Activated CD4-positive, alpha-beta memory T cell treated with anti-CD3 and anti-CD28 coated beads, Interleukin-2, amount 10 ng/mL, durations not matched to agents 7 days and 5 days (primary cell): ENCODE measurements at places on chromosomes 1 and 21.

DNA sequence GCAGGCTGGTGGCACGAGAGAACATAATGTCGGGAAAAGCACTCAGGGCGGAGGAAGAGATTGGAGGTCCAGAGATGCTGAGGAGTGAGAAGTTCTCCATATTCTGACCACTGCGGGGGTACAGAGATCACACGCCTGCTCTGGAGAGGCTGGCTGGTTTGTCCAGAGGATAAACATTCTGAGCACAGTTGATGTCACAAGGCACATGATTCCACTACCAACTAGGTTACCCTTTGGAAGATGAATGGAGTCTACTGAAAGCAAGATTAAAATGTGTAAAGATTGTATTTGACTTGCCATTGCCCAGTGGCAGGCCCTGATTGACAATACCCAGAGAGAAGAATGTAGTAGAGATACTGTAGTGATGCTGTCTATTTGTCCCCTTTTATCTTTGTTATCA is at the start of gene SPATA46:
Gene SPATA46 (minus strand): TSS at position 164 of the 400 bp plus-strand sequence. CDS start 64 bp downstream, at position 100.
- DNase-seq = no peak

DNA sequence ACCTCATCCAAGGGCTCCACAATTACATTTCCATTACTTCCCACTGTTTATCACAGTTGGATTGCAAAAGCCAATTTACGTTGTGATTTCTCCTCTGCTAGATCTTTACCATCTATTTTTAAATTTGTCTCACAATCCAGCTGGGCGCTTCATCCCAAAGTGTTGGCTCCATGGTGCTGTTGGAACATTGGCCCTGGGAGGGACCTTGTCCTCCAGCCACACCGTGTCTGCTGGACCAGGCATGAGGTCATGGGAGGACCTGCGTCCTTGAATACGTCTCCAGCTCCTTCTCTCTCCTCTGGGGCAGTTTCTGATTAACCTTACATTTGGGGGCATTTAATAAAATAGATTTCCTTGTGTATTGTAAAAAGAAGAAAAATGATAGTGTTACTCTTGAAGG is 125.4 kb downstream of the KCNJ6 start:
- DNase-seq = no peak

- DNase-seq = no peak
These were observed 32.5 kb upstream of the SARS1 start for GRCh38 chr1:109181085-109181806.

DNA sequence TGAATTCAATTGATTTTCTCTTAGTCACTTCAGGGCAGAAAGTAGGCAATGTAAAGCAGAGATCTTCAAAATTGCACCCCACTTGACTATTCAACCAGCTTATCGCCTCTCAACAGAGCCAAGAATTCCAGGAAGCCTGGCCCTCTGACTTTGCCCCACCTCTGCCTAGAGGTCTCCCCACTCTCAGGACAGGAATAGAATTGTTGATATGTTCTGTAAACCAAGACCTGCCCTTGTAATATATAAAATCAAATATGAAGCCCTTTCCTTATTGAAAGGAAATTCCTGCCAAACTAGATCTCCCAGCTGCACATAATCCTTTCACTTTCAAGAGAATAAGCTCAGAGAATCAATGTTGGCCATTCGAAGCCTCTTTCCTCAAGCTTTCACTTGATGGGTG is 116.1 kb upstream of the DPT start:
- no peak for DNase-seq

- DNase-seq = peak; percentile 25
These were observed 724 bp downstream of the ST7L start for GRCh38 chr1:112618114-112618720.

GRCh38 chr21:39422527-39423241 is 22.9 kb downstream of the LCA5L start:
- DNase-seq = no peak

DNA sequence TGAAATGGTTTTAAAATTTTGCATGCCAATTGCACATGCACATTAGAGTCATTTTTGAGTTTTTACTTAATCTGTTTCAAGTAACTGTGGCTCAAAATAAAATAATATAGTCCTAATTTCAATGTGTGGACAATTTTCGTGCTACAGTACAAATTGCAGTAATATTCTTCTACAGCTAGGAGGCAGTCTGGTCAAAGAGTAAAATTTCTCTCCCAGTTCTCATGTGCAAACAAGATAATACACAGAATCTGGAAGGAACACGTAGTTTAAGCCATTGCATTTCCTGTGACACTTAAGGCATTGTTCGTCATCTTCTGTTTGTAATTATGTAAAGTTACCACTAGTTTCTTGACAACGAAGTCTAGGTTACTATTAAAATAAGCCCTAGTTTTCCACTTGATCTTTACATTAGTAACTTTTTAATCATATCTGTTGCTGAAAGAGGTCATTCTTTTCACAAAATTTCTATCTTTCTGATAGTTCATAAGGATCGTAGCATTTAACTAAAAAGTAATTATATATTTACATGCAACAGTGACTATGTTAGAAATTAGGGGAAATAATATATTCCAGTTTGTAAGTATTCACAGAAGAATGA is 28.9 kb downstream of the ODR4 start:
- DNase-seq = no peak

DNA sequence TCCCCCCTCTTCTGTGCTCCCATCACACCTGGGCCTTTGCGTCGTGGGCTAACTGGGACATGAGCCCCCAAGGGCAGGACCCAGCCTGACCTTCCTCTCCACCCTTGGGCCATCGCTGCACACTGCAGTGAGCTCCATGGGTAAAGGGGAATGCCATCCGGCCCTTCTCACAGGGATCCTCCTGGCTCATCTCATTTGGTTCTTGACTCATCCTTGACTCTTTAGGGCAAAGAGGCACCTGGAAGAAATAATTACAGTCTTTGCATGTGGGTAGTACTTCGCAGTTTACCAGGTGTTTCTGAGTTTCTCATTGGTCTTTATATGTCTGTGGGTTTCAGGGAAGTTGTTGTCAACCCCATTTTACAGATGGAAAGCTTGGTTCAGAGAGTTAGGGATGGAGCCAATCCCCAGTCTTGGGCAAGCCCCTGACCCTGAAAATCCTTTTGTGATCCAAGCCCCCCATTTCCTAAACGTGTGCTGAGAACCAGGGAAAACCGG is 59.3 kb upstream of the ID3 start:
- DNase-seq = no peak

DNA sequence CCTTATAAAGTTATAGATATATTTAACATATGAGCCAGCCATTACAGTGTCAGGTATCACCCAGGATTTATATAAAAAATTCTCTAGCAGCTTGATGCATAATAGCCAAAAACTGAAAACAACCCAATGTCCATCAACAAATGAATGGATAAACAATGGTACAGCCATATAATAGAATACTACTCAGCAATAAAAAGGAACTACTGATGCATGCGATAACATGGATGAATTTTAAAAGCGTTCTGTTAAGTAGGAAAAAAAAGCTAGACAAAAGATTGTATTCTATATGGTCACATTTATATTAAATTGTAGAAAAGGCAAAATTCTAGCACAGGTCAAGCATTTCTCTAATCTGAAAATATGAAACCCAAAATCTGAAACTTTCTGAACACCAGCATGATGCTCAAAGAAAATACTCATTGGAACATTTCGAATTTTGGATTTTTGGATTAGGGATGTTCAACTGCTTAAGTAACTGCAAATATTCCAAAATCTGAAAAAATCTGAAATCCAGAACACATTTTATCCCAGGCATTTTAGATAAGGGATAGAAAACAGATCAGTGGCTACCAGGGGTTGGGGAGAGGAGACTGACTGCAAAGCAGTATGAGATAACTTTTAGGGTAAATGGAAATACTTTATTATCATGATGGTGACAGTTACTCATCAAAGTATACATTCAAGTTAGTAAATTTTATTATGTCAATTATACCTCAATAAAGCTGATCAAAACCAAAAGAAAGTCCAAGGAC is 22.0 kb downstream of the SLC16A1 start:
- no peak for DNase-seq

GRCh38 chr1:89179343-89179742 is 3.5 kb upstream of the GBP7 start:
- no peak for DNase-seq

GRCh38 chr21:45607909-45608295 is 35.6 kb upstream of the PCBP3 start:
- no peak for DNase-seq

DNA sequence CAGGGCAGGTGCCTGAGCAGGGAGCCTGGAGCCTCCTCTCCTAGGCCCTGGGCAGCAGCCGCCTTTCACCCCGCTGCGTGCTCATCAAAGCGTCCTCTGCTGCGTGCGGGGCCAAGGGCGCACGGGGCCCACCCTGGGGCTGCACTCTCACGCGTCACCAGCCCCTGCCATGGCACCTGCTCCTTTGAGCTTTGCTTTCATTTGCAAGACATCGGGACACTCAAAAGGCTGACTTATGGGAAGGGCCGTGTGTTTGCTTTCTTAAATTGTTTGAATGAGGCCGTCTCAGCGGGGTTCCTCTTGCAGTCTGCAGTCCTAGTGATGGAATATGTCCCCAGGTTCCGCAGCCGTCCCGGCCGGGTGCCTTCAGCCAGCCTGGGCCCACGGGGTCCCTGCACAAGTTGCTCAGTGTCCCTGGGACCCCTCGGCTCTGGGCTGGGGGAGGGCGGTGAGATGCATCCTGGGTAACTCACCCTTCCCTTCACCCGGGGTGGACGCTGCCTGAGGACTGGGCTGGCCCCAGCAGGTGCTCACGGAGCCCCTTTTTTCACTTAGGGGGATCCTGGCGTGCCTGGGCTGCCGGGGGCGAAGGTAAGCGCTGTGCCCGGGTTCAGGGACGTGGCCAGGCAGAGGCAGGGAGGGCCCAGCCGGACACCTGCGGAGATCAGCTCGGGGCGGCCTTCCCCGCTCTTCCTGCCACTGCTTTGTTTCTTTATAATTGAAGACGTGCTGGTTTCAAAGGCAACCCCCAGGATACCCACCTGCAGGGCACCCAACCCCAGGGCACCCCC is 53.1 kb downstream of the SLC19A1 start:
- DNase-seq = no peak

DNA sequence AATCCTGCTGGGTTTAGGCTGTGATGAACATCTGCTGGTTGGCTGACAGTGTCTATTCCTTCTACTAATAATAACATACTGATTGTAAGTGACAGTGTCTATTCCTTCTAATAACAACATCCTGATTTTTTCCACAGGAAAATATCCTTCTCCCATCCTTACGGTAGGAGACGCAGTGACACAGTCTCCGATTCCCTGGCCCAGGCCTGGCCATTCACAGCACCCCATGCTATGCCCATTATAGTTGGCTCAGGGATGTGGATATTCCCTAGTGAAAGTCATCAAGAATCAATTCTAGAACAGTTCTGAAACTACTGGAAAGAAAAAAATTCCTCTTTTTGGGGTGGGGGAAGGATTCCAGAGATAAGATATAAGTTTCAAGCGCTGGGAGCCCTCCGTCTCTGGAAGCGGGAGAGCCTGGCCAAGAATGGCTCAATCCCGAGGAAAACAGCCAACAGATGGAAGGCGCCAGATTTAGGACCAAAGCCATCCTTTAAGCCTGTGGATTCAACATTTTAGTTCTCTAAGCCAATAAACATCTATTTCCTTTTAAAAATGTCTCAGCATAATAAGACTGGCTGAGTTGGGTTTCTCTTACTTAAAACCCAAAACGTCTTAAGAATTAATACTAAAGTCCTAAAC is 88.6 kb downstream of the GPATCH2 start:
- DNase-seq = no peak

DNA sequence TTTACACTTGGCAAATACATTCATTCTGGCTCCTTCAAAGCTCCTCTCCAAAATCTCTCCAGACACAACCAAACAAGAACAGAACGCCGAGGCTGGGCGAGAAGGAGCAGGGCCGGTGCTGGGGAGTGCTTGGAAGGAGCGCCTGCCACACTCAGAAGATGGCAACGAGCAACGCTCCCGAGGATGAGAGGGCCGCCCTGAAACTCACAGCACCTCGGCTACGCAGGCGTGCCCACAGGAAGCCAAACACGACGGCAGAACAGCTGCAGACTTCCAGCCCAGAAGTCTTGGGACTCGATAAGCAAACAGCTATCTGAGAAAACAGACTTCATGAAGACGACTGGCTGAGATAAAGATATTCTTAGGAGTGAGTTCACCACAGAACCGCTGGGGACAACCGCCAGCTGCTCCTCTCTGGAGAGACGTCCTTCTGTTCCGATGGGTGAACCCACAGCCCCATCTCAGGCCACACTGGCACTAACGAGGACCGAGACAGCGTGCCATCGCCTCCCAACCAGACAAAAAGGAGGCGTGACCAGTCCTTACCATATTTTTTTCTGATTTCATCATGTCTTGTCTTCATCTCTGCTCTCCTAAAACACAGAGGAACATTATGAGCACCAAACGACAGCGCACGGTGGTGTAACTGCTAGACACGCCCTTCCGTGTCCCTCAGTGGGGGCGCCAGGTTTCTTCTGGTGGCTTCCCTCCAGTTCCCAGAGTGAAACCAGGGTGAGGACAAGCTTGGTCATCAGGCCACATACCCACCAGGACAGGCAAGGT is 18.6 kb downstream of the PTTG1IP start:
- DNase-seq = no peak

DNA sequence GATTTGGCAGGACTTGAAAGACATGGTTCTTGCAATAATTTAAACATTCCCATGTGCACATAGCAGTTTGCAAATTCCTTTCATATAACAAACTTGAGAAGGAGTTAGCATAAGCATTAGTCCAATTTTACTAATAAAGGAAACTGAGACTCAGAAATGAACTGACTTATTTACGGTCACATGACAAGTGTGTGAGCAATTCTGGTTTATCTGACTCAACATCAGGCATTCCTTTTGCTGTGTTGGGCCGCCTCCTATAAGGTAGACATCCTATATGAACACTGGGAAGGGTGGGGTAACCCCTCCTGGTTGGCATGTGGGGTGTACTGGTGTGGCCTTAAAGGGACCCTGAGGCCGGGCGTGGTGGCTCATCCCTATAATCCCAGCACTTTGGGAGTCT is 8.5 kb upstream of the CPT2 start:
- DNase-seq = no peak

DNA sequence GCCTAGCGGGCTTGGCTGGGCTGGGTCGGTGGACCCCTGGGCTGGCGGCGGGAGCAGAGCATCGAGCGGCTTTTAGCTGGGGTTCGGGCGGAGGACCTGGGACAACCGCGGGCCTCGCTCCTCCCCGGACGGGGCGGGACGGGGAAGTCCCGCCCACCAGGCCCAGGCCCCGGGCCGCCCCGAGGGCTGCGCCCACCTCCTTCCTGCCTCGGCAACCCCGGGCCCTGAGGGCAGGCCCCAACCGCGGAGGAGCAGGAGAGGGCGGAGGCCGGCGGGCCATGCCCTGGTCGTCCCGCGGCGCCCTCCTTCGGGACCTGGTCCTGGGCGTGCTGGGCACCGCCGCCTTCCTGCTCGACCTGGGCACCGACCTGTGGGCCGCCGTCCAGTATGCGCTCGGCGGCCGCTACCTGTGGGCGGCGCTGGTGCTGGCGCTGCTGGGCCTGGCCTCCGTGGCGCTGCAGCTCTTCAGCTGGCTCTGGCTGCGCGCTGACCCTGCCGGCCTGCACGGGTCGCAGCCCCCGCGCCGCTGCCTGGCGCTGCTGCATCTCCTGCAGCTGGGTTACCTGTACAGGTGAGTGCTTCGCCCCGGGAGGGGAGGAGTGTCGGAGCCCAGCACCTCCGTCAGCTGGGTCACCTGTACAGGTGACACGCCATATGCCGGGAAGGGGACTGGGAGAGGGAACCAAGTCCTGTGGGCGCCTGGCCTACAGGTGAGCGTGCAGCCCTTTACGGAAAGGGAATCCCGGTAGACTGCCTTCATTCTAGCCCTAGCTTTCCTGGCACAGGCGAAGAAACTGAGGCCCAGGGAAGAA is at the start of gene XKR8:
Gene XKR8 (plus strand): TSS at position 182 of the 812 bp plus-strand sequence. CDS start 97 bp downstream, at position 279.
- peak; percentile 89 for DNase-seq
